GM23338 (cell line): ENCODE measurements at places on chromosomes 11 and 22.

DNA sequence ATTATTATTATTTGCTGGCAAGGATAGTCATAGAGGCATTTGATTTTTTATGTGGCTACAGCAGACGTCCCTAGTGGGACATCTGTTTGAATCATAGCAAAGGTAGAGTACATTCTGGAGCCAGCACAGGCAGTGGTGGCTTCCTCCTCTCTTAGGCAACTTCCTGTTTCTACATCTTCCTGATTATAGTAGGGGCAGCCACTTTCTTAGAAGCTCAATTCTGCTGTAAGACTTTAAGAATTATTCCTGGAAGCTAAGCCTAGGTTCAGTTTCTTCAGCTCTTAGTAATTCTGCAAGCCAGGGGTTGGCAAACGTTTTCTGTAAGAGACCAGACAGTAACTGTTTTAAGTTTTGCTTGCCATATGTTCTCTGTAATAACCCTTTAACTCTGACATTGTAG lies 129.3 kb upstream of the TENM4 start:
- H3K4me1 ChIP-seq = no peaks in the 10 kb centered on the region
- H3K36me3 ChIP-seq = no peaks in the 10 kb centered on the region
- DNase-seq = no peak
- H3K27me3 ChIP-seq = no peaks in the 10 kb centered on the region

GRCh38 chr22:29670626-29671025 lies 49.2 kb upstream of the CABP7 start:
- H3K27ac ChIP-seq = no peak overlapping the region
- 0 out of 2 replicates have a peak, but pooled peaks cover 11% of the 10 kb centered on the region for H3K36me3 ChIP-seq
- no peaks in the 10 kb centered on the region for H3K4me1 ChIP-seq
- H3K4me3 ChIP-seq = no peak overlapping the region
- no peaks in the 10 kb centered on the region for H3K27me3 ChIP-seq
- DNase-seq = no peak

GRCh38 chr22:20279662-20280134 lies 11.6 kb upstream of the RTN4R start:
- no peak overlapping the region for H3K4me3 ChIP-seq
- no peak for DNase-seq
- no peaks in the 10 kb centered on the region; the same call in 1 of the 2 replicates for H3K4me1 ChIP-seq
- no peaks in the 10 kb centered on the region for H3K36me3 ChIP-seq

- no peak overlapping the region for H3K4me3 ChIP-seq
- peaks cover 7% of the 10 kb centered on the region for H3K27me3 ChIP-seq
- H3K27ac ChIP-seq = no peak overlapping the region
- H3K36me3 ChIP-seq = no peaks in the 10 kb centered on the region
- H3K4me1 ChIP-seq = peaks cover 5% of the 10 kb centered on the region
Observed at GRCh38 chr22:39109361-39109760, 12.3 kb downstream of the APOBEC3H start.

- DNase-seq = no peak
- H3K4me3 ChIP-seq = no peak overlapping the region
- H3K36me3 ChIP-seq = no peaks in the 10 kb centered on the region
- no peak overlapping the region for H3K27ac ChIP-seq
- H3K4me1 ChIP-seq = no peaks in the 10 kb centered on the region
- H3K27me3 ChIP-seq = no peaks in the 10 kb centered on the region
Observed at GRCh38 chr11:128336203-128336602, 251.2 kb downstream of the ETS1 start.
